ENCODE measurements at places on chromosomes 1 and 21.
A peak's percentile ranks its signal among the peaks of the same experiment; 100 is the strongest.

DNA sequence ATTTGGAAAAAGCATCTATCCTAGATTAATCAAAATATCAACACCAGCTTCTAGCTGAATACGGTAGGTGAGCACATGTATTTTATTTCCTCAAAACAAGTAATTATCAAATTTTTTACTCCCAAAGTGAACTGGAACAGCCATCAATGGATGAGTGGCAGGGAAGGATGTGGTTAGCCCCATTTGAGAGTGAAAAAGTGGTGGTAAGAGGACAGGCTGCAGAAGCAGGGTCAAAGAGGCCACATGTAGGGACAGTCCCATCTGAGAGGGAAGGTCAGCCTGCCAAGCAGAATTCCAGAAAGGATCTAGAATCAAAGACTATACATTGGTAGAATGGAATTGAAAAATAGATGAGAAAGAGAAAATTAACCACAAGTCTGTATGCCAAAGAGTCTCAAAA is 163.8 kb downstream of the SMYD3 start:
- no peak for DNase-seq

GRCh38 chr21:36337099-36337509 is 17.1 kb downstream of the MORC3 start:
- DNase-seq = peak; percentile 55

GRCh38 chr1:27632387-27633297 is 2.3 kb downstream of the FGR start:
- no peak for DNase-seq

GRCh38 chr1:67469431-67469830 is 39.2 kb upstream of the SERBP1 start:
- DNase-seq = no peak

GRCh38 chr1:85578321-85579295 is 2.0 kb upstream of the CCN1 start:
- peak; percentile 74 for DNase-seq

All from hepatic stellate cell (primary cell).